ENCODE measurements at places on chromosomes 16 and 17.
A peak's percentile ranks its signal among the peaks of the same experiment; 100 is the strongest.

GRCh38 chr16:53159781-53160436 lies 105.1 kb downstream of the CHD9 start:
- DNase-seq: peak; percentile 36

GRCh38 chr16:88192601-88193000 lies 190.2 kb upstream of the ZNF469 start:
- DNase-seq: no peak

GRCh38 chr16:27253526-27253930 lies 15.0 kb downstream of the NSMCE1 start:
- DNase-seq: no peak

- no peak for DNase-seq
Observed at GRCh38 chr16:78996790-78997189, 603.7 kb downstream of the MAF start.

DNA sequence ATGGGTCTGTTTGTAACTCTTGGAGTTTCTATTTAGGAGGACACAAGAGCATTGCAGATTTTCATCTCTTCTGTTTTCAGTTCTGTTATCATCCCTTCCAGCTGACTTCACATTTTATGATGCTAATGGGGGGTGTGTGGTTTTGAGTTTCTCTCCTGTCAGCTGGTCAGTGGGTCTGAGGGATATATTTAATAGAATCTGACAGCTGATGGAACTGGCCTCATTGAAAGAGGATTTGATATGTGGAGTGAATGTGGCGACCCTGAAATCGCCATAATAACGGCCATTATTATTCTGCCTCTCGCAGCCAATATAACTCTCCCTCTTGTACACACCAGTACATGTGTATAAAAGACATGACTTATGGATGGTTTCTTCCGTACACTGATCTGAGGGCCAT lies 128.1 kb downstream of the SALL1 start:
- DNase-seq: no peak

DNA sequence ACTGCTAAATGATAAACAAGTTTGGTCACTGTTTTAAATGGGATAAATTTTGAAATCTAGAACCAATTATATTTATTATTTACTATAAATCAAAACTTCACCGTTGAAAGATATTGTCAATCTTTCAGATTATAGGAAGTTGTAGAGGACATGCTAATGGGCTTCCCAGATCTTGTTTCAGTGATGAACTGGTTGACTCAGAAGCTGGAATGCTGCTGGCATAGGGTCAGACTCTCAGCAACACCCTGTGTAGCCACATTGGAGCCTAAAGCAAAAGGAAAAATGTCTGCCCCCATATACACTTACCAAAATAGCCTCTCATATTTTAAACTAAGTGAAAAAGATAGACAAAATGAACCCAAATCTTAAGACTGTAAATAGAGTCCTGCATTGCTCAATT lies 916.9 kb upstream of the SOX9 start:
- DNase-seq: no peak

GRCh38 chr16:85004587-85005205 lies 6.6 kb downstream of the ZDHHC7 start:
- DNase-seq: no peak

- peak; percentile 87 for DNase-seq
Observed at GRCh38 chr17:35373534-35373983, at the start of gene SLFN11. SLFN11 (minus strand) TSS chr17:35373621; CDS start chr17:35363807, 9,814 bp downstream.

GRCh38 chr17:40407460-40407859 lies 10.2 kb downstream of the TOP2A start:
- no peak for DNase-seq

- peak; percentile 15 for DNase-seq
Observed at GRCh38 chr17:27415120-27415795, 41.0 kb upstream of the KSR1 start.

DNA sequence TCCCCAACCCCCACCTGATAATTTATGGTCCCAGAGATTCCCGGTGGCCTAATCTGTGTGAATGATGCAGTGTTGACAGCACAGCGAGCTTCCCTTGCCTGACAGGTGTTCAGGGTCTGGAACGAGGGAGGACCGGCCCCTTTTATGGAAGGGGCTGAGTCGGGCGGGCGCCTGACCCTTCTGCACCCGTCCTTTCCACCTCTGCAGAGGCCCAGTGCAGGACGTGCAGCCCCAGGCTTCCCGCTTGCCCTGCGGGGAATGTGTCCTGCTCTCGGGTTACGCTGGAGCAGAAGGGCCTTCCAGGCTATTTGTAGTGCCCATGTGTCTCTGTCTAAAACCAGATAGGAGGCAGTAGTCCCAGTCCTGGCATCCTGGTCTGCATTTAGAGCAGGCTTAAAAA lies 16.2 kb downstream of the SMTNL2 start:
- no peak for DNase-seq

- DNase-seq: no peak
Observed at GRCh38 chr16:68802190-68802589, 41.1 kb upstream of the TANGO6 start.

- no peak for DNase-seq
Observed at GRCh38 chr16:89720551-89720812, 216 bp downstream of the VPS9D1 start.

GRCh38 chr17:28519236-28519635 lies 13.1 kb downstream of the FOXN1 start:
- no peak for DNase-seq

- DNase-seq: no peak
Observed at GRCh38 chr17:67696853-67697498, 20.8 kb upstream of the NOL11 start.

GRCh38 chr17:30521766-30522165 lies 44.6 kb downstream of the GOSR1 start:
- DNase-seq: no peak

GRCh38 chr17:37483311-37484039 lies 6.2 kb upstream of the DUSP14 start:
- no peak for DNase-seq

DNA sequence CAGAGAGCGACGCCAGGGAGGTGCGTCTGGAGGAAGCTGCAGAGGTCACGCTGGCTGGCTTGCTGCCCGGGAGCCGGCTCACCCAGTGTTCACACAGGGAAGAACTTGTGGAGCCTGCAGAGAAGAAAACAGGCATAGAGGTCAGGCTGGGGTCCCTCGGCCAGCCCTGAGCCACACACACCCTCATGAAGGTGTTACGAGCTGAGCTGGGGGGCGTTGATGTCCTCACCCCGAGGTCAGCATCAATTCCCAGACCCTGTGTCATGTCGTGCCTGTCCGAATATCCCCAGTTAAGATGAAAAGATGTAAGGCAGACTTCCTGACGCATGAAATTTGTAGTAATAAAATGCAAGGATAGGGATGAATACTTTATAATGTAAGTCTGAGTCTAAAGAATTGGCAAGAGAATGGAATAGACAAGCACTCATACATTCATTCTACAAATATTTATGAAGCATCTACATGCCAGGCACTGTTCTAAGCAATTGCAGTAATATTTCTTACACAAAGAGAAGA lies 77.1 kb downstream of the USP31 start:
- no peak for DNase-seq

GRCh38 chr16:87789437-87790291 lies 23.9 kb upstream of the KLHDC4 start:
- DNase-seq: no peak

- no peak for DNase-seq
Observed at GRCh38 chr16:85129876-85130704, 17.8 kb upstream of the CIBAR2 start.

- DNase-seq: no peak
Observed at GRCh38 chr16:13453938-13454553, 465.9 kb upstream of the ERCC4 start.

DNA sequence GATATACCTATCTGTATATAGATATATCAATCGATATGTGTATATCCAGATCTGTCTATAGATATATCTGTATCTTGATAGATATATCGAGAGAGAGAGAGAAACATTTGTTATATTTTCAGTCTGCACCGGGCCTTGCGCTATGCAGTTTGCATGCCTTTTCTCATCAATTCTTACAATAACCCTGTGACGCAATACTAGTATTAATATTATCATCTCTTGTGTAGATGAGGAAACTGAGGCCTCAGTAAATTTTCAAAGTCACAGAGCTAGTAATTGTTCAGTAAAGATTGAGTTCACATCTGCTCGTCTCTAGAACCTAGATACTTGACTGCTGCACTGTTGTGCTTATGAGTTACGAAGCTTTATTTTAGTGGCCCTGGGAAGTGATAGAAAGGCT lies 77.6 kb downstream of the NF1 start:
- no peak for DNase-seq

GRCh38 chr17:81334391-81334901 lies 39.3 kb upstream of the SLC38A10 start:
- DNase-seq: no peak

GRCh38 chr16:106623-107324 lies 28.7 kb downstream of the MPG start:
- DNase-seq: peak; percentile 46

DNA sequence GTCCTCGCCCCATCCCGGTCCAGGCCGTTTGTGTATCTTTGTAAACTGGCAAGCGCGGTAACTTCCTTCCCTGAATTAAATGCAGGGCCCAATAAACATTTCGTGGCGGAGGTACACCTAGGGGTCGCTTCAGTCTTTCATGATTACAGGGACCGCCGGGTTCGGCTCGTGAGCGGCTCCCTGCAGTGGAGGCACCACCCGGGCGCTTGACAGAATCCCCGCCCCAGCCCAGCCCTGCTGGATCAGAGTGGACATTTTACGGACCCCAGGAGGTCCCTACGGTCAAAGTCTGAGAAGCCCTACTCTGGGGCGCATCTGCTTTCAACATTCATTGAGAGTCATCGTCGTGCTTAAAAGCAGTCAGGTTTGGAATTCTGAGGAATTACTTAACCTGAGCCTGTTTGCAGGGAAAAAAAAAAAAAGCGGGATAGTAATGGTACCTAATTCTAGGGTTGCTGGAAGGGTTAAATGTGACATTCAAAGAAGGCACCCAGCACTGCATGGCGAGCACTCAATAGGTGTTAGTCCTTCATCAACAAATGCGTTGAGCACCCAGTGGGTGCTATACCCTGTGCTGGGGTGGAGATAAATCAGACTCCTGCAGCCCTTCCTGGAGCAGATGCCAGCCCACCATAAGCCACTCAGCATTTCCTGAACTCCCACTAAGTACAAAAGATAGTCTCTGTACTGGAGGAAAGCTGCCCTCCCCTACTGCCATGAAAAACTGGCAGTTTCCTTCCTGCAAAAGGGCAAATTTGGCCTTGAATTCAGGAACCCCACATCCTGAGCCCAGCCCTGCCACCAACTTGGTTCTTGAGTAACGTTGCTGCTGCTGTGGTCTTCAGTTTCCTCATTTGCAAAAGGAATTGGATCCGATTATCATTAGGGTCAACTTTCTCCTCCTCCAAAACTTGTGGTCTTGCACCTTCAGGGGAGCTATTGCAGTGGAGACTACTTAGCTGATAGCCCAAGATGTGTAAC lies 658 bp upstream of the DUSP3 start:
- DNase-seq: no peak

GRCh38 chr17:12659500-12659899 lies 6.2 kb upstream of the MYOCD start:
- DNase-seq: no peak

GRCh38 chr17:39666231-39666600 lies 1.1 kb downstream of the TCAP start:
- DNase-seq: no peak

DNA sequence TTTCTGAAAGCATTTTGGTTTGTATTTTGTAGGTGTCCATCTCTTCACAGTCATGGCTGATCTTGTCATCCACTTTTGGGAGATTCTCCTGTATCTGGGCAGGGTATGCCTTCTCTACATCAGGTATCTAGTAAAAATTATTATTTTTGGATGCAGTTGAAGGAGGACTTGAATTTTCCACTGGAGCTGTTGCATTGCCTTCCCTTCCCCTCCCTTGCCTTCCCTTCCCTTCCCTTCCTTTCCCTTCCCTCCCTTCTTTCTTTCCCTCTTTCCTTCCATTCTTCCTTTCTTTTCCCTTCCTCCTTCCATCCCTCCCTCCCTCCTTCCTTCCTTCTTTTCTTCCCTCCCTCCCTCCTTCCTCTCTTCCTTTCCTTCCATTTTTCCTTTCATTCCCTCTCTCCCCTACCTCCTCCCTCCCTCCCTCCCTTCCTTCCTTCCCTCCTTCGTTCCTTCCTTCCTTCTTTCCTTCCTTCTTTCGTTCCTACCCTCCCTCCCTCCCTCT lies 33.8 kb upstream of the CPHXL start:
- no peak for DNase-seq

DNA sequence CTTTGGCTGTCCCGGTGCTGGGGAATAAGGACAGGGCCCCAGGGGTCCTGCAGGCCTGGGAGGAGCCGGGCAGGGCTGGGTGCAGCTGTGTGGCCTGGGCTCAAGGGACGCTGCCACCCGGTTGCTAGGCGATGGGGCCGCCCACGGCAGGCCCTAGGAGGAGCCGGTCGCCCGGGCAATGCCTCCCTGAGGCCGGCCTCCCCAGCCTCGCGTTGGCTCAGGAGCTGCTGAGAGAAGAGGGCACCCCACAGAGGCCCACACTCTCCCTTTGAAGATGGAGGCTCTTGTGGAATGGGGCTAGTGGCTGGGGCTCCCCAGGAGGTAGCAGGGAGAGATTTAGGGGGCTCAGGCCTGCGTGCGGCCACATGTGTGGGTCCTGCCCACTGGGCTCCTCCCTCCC lies at the start of gene CIBAR2:
TSS of gene CIBAR2 (minus strand) at position 109 of the 400 bp plus-strand sequence. CDS start 120 bp downstream, outside the sequence.
- no peak for DNase-seq

GRCh38 chr17:34579979-34580684 lies 750 bp downstream of the TMEM132E start:
- no peak for DNase-seq
